NCI-H1436 treated with DMSO at 0.1 percent for 48 hours (cell line): ENCODE measurements at places on chromosomes 5 and 9.

GRCh38 chr9:135098400-135099105, 11.1 kb downstream of the OLFM1 start:
- DNase-seq, result no peak

- DNase-seq, result no peak
Observed at GRCh38 chr5:93240228-93240834, 340.7 kb downstream of the NR2F1-AS1 start.

DNA sequence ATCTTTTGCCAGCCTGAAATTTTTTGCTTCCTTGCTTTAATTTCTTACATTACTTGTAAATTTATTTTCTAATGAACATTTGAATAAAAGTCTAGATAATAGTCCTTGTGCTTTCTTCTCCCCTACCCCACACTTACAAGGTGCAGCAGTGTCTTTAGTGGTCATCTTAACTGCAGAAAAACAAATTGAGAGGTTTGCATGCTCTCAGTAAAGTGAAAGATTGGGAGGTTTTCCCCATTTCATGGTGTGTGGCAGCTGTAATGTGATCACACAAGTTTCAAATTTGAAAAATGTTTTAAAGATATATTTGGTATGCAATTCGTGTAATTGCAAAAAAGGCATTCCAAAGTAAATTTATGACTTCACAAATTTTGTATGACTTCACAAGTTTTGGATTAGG, 14.7 kb downstream of the APC start:
- DNase-seq, result no peak

DNA sequence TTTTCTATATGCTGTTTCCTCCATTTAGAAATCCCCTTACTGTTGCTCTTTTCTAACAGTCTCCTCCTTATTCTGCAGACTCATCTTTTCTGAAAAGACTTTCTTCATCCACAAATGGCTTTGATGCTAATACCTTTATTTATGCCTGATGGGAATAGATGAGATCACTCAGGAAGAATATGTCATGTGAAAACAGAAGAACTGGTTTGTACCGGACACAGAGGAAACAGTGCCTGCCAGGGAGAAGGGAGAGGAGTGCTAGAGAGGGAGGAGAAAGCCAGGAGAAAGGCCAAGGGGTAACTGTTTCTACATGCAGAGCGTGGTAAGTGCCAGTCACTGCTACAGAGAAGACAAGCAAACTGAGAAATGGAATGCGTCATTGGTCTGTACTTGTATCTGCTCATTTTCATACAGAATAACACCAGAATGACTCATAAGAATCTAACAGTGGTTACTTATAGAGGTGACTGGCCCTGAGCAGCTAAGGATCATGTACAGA, 45.9 kb upstream of the PJA2 start:
- no peak for DNase-seq

- no peak for DNase-seq
Observed at GRCh38 chr5:171295801-171296200, 13.2 kb upstream of the TLX3 start.

GRCh38 chr5:66872736-66873331, 276.6 kb downstream of the MAST4 start:
- no peak for DNase-seq

DNA sequence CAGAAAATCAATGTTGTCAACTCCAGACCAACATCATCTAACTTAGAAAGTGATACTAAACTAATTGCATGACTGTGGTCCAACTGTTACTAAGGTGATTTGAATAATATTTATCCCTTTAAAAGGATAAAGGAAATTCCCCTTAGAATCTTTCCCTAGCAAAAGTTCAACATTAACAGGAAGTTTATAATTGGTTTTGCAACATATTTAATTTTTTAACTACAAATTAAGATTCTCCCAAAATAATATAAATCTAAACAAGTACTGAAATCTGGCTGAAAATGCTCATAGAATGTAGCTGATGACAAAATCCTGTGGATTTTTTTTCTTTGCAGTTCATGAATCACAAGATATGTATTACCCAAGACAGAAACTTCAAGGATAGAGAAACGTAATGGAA, 151.4 kb downstream of the LPAR1 start:
- no peak for DNase-seq

- DNase-seq, result no peak
Observed at GRCh38 chr5:140591747-140592372, 27.2 kb downstream of the SLC35A4 start.

DNA sequence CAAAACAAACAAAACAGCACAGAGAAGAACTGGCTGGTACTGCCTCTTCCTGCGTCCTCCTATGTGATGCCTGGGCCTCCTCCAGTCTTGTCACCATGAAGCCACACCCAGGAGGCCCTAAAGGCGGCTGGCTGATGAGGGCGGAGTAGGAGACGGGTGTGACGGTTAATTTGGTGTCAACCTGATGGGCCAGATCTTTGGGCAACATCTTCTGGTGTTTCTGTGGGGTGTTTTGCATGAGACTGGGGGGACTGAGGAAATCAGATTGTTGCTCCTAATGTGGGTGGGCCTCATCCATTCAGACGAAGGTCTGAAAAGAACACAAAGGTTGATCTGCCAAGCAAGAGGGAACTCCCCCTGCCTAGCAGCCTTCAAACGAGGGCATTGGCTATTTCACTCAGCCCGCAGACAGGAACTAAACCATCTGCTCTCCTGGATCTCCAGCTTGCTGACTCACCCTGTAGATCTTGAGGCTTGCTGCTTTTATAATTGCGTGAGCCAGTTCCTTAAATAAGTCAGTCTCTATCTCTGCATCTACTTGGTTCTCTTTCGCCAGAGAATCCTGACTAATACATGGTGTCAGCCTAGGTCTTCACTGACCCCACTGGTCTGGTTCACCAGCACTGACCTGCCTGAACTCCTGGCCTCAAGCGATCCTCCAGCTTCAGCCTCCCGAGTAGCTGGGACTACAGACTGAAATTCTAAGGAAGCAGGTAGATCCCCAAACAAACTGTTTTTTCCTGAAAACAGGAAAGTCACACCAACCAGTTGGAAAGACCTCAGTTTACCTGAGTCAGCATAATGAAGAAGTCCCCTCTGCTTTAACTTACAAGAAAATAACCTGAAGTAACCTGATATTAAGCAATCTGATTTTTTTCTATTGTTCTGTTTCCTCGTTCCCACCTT, 12.8 kb upstream of the ZFP62 start:
- DNase-seq, result no peak

- DNase-seq, result no peak
Observed at GRCh38 chr9:112360047-112360804, 19.7 kb upstream of the HSDL2 start.

DNA sequence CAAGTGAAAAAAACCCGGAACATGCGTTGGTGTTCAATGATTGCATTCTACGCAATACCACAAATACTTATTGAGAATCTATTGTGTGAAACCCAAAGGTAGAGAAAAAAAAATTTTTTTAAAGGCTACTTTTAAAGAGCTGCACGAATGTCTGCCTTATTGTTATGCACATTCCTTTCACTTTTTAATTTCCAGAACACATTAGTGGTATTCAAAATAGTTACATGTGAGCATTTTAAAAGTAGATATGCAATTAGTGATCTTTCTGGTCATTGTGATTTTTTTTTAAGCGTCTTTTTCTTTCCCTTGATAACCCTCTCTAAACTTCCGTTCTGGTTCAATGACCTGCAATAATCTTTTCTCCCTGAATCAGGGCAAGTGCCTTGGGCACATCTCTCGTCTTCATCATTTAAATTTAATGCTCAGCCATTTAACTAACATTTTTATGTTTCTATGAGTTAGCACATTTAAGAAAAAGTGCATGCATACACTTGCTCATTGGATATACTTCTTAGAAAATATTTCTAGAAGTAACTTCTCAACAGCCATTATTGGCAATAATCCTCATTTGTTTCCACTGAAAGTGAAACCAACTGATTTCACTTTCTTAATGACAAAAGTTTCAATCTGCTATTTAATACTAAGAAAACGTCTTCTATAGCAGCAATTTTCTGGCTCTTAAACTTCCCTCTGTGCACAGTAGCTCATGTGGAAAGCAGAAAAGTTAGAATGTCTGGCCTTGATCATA, 80.3 kb downstream of the CDH6 start:
- DNase-seq, result no peak
